ENCODE measurements at places on chromosomes 4 and X.
A peak's percentile ranks its signal among the peaks of the same experiment; 100 is the strongest.

DNA sequence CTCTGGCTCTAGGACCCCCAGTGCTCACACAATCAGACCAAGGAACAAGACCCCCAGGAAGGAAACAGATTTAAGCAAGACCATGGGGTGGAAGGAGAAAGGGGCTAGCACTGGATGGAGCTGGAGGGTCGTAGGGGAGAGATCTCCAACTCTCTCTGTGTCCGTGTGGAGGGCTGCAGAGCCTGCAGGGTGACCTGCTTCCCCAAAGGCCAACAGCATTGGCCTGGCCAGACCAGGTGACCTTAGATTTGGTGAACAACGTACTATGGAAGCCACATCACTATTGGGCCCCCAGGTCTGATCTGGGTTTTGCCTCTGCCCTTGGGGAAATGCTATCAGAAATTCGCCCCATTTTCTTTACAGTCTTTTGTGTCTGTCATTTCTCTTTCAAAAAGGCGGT lies 26.0 kb downstream of the NLGN3 start:
- DNase-seq = no peak

- no peak for DNase-seq
Observed at GRCh38 chr4:31548823-31549222, 828.7 kb downstream of the PCDH7 start.

DNA sequence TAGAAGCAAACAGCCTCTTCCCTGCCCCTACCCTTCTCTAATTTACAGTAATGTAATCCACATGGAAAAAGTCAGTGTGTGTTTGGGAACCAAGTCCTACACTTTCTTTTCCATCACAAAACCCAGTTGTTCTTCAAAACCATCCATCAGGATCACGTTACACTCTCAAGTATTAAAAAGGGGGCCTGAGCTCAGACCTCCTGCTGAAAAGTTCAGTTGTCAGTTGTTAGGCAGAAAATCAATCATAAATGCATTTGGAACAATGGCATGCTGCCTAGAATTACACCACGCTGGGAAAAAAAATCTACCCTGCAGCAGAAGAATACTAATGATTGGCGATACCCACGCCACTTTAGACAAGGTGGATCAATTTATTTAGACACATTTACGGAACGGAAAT lies 236.5 kb downstream of the PARM1 start:
- no peak for DNase-seq

DNA sequence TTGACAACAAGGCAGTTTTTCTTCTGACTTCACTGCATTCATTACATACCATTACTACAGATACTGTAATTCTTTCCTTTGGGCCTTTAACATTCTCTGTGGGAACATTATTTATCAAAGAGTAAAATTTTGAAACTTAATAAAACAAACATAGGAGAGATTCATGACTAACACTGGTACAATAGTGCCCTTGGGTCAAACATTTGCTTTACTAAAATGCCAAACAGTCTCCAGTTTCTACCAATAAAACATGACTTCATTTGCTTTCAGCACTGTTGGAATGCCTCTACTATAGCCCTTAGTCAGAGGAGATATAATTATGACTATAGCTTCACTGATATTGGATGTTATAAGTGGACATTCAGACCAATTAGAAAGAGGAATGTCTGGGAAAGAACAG lies 481.5 kb downstream of the PACRGL start:
- no peak for DNase-seq

- peak; percentile 56 for DNase-seq
Observed at GRCh38 chrX:49192722-49193328, 6.7 kb upstream of the PRICKLE3 start.

DNA sequence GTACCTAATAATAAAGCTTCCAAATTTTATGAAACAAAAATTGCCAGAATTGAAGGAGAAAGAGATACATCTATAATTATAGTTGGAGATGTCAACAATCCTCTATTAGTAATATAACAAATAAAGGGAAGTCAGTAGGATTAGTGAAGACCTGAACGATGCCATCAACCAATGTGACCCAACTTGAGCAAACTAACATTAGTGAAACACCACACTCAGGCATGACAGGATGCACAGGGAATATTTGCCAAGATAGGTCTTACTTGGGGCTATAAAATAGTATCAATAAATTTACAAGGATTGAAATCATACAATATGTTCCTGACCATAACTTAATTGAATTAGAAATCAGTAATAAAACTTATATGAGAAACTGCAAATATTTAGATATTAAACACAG lies 12.0 kb downstream of the SPON2 start:
- DNase-seq = no peak

GRCh38 chr4:71558248-71558647 lies 219.4 kb downstream of the SLC4A4 start:
- no peak for DNase-seq

GRCh38 chrX:107672955-107673378 lies 44.7 kb downstream of the PRPS1 start:
- DNase-seq = peak; percentile 66
